ENCODE measurements at places on chromosomes 2 and 18. TPM values are rescaled to one million over a fixed set of nuclear protein-coding genes. Genes with fewer than 3 reads are reported as not detected.

The CD8B2 gene
- total RNA-seq = not detected

The PKP4 gene
- total RNA-seq = 66.8 TPM

The WNT6 gene
- total RNA-seq = not detected

The CCDC141 gene
- 2.6 TPM for total RNA-seq

The FER1L5 gene
- total RNA-seq = 1.4 TPM

The MRPS5 gene
- total RNA-seq = 49.5 TPM

The CHRND gene
- 0.18 TPM for total RNA-seq

The ASXL3 gene
- total RNA-seq = 98.8 TPM

The ADCYAP1 gene
- total RNA-seq = 23.3 TPM

The SPATA3 gene
- not detected for total RNA-seq

The APOB gene
- 1.1 TPM for total RNA-seq

The GEN1 gene
- 21.1 TPM for total RNA-seq

The REG3G gene
- total RNA-seq = not detected

The SMYD1 gene
- 0.09 TPM for total RNA-seq

The IL1RN gene
- total RNA-seq = not detected

Data from cerebellum (tissue), 4 donors.